ENCODE measurements at places on chromosomes 1 and 21. TPM values are rescaled to one million over a fixed set of nuclear protein-coding genes. Genes with fewer than 3 reads are reported as not detected.

The OR2T2 gene
- total RNA-seq: not detected

DNA sequence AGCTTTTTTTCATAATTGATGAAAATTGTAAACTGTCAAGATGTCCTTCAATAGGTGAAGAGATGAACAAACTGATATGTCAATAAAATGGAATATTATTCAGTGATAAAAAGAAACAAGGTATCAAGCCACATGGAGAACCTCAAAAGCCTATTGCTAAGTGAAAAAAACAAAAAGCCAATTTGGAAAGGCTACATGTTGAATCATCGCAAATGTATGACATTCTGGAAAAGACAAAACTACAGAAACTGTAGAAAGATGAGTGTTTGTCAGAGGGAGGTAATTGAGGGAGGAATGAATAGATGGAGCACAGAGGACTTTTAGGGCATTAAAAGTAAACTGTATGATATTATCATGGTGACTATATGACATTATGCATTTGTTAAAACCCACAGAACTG is 34.5 kb upstream of the USP25 start:
- DNase-seq: no peak
- H3K4me3 ChIP-seq: no peak overlapping the region
- H3K27ac ChIP-seq: no peak overlapping the region

DNA sequence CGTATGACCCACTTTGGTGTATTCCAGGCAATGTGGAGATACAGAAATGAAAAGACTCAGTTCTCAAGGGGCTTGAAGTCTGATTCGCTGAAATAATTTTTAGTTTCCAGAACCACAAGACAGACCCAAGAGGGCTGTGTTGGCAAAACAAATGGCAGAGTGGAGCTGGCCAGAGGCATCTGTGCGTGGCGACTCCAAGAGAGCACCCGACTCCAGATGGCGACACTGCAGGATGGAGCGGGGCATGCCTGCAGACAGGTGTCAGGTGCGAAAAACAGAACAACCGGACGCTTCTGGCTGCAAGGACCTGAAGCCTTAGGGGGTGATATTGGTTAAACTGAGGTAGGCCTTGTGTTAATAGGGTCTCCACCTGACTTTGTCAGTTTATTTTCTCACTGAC is 31.7 kb upstream of the COQ8A start:
- H3K36me3 ChIP-seq: peaks cover 2% of the 10 kb centered on the region
- no peaks in the 10 kb centered on the region for H3K27me3 ChIP-seq
- H3K4me1 ChIP-seq: no peaks in the 10 kb centered on the region
- no peak for DNase-seq

DNA sequence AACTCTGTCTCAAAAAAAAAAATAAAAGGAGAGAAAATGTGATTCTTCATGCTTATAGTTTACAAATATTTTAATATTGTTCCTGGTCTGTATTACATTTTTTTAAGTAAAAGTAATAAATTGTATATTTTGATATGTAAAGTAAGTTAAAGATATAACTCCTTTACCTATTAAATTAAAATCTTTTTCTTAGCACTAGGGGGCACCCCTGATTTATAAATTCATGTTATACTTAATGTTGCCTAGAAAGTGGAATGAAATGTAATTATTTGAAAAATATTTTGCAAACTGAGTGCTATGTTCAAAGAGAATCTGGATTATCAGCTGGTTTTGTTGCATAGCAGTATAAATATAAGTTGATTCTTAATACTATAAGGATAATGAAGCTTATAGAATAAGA is 49.2 kb downstream of the RALGPS2 start:
- no peaks in the 10 kb centered on the region for H3K36me3 ChIP-seq
- peak; percentile 20 for DNase-seq
- H3K4me1 ChIP-seq: no peaks in the 10 kb centered on the region
- no peaks in the 10 kb centered on the region for H3K27me3 ChIP-seq

- peaks cover 23% of the 10 kb centered on the region for H3K4me1 ChIP-seq
- DNase-seq: no peak
- H3K27ac ChIP-seq: no peak overlapping the region
- no peaks in the 10 kb centered on the region for H3K27me3 ChIP-seq
- no peak overlapping the region for H3K4me3 ChIP-seq
Observed at GRCh38 chr1:178367151-178367550, 129.6 kb downstream of the CLEC20A start.

DNA sequence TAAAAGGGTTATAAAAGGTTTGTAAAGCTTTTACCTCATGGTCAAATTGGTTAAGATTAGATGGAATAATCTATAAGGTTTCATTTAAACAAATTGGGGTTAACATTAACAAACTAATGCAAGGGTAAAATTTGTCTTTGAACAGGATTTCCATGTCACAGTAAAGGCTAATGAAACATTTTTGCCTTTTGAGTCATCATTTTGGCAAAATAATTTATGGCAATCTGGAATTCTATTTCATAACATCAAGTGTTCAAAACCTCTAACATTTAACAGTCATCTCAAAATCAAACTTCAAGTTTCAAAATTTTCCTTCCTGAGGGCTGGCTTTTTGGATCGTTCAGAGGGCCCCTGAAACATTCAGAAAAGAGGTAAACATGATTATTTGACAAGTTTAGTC is 6.6 kb upstream of the CD46 start:
- H3K27ac ChIP-seq: no peak overlapping the region
- DNase-seq: no peak
- no peaks in the 10 kb centered on the region for H3K27me3 ChIP-seq
- no peak overlapping the region for H3K4me3 ChIP-seq
- peaks cover 27% of the 10 kb centered on the region for H3K4me1 ChIP-seq

GRCh38 chr1:234927971-234928640 is 200.5 kb downstream of the TOMM20 start:
- H3K27me3 ChIP-seq: no peaks in the 10 kb centered on the region
- H3K27ac ChIP-seq: no peak overlapping the region
- no peak overlapping the region for H3K4me3 ChIP-seq
- H3K4me1 ChIP-seq: peaks cover 4% of the 10 kb centered on the region

The OR2T29 gene
- total RNA-seq: not detected

The AKR7A3 gene
- not detected for total RNA-seq

The SPRR2E gene
- total RNA-seq: not detected

The OR2L13 gene
- total RNA-seq: not detected

GRCh38 chr1:18644013-18644399 is 13.4 kb downstream of the PAX7 start:
- peak overlapping the region; percentile 56 for H3K4me3 ChIP-seq
- no peaks in the 10 kb centered on the region for H3K36me3 ChIP-seq
- no peak for DNase-seq
- H3K4me1 ChIP-seq: peaks cover 76% of the 10 kb centered on the region
- H3K27me3 ChIP-seq: peaks cover 99% of the 10 kb centered on the region
- H3K27ac ChIP-seq: no peak overlapping the region

DNA sequence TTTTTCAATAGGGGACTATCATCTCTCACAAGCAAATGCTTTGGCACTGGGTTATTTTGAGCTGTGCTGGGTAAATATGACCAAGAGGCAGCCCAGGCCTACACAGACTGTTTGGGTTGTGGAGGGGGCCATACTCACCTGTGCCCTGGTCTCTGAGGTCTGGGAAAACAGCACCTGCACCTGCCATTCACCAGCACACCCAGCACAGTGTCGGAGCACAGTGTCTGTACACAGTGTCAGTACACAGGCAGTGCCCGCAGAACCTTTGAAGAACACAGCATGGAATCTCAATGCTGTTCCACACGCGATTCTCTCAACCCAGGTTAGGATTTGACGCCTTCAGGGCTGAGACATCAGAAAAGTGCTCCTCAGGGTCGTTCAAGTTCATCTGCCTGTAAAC is 35.0 kb upstream of the FAM89A start:
- H3K27ac ChIP-seq: no peak overlapping the region
- no peak for DNase-seq
- no peaks in the 10 kb centered on the region for H3K36me3 ChIP-seq
- peaks cover 6% of the 10 kb centered on the region for H3K4me1 ChIP-seq
- no peak overlapping the region for H3K4me3 ChIP-seq

DNA sequence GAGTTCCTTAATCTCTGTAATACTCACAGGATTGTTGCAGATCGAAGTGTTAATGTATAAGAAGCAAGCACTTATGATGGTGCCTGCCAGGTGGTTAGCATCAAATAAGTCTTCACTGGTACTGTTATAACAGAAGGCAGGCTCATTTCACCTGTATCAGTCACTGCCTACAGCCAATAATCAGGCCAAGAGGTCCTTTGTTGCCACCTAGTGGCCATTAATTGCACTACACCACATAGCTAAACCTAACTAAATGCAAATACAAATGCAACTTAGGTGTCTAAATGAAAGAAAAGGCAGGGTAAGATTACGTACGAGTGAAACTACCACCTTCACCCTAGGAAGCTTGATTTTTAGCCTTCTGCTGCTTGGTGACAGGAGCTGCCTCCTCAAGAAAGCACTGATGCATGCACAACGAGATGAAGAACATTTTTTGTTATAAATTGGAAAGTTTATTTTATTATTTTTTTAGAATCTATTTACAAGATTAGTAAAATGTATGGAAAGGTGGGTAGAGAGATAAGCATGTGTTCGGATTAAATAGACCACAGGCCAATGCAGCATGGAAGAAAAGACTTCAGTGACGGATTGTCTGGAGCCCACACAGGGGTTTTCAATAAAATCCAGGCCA is 334.8 kb upstream of the CAMK1G start:
- no peaks in the 10 kb centered on the region for H3K36me3 ChIP-seq
- no peak overlapping the region for H3K27ac ChIP-seq
- H3K4me3 ChIP-seq: no peak overlapping the region
- no peaks in the 10 kb centered on the region for H3K27me3 ChIP-seq

GRCh38 chr21:45436351-45437065 is 31.5 kb downstream of the COL18A1 start:
- H3K4me3 ChIP-seq: no peak overlapping the region
- H3K36me3 ChIP-seq: no peaks in the 10 kb centered on the region

DNA sequence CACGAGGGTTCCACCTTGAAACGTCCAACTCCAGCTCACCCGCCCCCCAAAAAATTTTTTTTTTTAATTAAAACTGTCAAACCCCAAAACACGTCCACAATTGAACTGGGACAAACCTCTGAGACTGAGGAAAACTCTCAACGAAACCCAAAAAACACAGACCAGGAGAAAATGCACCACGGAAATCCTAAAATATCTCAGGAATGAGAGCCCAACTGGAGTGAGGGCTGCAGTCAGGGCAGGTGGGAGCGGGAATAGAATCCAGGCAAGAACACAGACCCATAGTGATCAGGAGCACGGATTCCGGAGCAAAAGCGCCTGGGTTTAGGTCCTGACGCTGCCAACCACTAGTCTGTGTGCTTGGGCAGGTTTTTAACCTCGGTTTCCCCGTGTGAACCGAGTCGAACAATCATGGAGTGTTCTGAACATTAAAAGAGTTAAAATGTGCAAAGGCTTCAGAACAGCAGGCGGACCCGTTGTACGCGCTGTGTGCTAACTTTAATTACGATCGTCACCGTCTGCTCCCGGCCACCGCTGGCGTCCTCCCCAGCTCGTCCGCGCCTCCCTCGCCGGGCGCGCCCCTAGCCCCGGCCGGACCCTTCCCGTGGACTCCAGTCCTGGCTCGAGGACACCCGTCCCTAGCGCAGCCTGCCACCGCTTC is 624 bp downstream of the ARHGAP29 start:
- peak overlapping the region; percentile 78 for H3K4me3 ChIP-seq
- peaks cover 59% of the 10 kb centered on the region for H3K27me3 ChIP-seq
- H3K4me1 ChIP-seq: peaks cover 18% of the 10 kb centered on the region
- DNase-seq: peak; percentile 69
- H3K27ac ChIP-seq: no peak overlapping the region

The VCAM1 gene
- not detected for total RNA-seq

DNA sequence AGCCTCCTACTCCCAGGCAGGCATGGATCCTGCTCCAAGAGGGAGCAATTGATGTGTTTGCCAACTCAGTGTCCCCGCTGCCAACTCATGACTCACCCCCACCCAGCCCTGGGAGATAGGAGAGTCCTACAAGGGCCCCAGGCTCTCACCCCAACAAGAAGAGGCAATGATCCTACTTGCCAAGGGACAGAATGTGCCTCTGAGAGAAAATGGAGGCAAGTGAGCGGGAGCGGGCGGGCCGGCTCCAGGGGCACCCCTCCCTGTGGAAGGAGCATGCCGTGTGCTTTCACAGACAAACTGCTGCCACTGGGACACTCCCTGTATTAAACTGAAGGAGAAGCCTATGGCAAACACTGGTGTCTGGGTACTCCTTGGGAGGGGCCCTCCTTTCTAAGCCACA is 16.7 kb downstream of the PKP1 start:
- no peak overlapping the region for H3K4me3 ChIP-seq
- DNase-seq: no peak
- H3K27me3 ChIP-seq: no peaks in the 10 kb centered on the region
- no peak overlapping the region for H3K27ac ChIP-seq
- H3K36me3 ChIP-seq: no peaks in the 10 kb centered on the region

- H3K27ac ChIP-seq: no peak overlapping the region
- no peaks in the 10 kb centered on the region for H3K36me3 ChIP-seq
- H3K4me1 ChIP-seq: no peaks in the 10 kb centered on the region
- DNase-seq: no peak
- H3K27me3 ChIP-seq: no peaks in the 10 kb centered on the region
Observed at GRCh38 chr1:100699744-100700143, 19.8 kb upstream of the VCAM1 start.

All from GM23338 (cell line).